ENCODE measurements at places on chromosomes 12 and 14.
A peak's percentile ranks its signal among the peaks of the same experiment; 100 is the strongest.

GRCh38 chr14:78508023-78508422 lies 337.9 kb downstream of the NRXN3 start:
- no peak for DNase-seq

DNA sequence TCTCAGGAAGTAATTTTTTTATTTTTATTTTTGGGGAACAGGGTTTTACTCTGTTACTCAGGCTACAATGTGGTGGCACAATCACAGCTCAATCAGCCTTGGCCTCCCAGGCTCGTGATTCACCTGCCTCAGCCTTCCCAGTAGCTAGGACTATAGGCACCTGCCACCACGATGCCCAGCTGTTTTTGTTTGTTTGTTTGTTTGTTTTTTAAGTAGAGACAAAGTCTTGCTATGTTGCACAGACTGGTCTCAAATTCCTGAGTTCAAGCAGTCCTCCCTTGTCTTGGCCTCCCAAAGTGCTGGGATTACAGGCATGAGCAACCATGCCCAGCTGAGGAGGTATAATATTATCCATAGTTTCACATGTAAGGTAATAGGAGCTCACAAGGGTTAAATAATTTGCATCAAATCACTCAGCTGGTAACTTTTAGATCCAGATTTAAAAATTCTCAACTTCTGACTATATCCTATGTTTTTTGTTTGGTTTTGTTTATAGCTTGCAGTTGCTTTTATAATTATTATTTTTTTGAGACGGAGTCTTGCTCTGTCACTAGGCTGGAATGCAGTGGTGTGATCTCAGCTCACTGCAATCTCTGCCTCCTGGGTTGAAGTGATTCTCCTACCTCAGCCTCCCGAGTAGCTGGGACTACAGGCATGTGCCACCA lies 629.3 kb downstream of the DIO2 start:
- DNase-seq: no peak

- no peak for DNase-seq
These were observed 6.7 kb upstream of the DNAAF2 start for GRCh38 chr14:49641697-49642129.

DNA sequence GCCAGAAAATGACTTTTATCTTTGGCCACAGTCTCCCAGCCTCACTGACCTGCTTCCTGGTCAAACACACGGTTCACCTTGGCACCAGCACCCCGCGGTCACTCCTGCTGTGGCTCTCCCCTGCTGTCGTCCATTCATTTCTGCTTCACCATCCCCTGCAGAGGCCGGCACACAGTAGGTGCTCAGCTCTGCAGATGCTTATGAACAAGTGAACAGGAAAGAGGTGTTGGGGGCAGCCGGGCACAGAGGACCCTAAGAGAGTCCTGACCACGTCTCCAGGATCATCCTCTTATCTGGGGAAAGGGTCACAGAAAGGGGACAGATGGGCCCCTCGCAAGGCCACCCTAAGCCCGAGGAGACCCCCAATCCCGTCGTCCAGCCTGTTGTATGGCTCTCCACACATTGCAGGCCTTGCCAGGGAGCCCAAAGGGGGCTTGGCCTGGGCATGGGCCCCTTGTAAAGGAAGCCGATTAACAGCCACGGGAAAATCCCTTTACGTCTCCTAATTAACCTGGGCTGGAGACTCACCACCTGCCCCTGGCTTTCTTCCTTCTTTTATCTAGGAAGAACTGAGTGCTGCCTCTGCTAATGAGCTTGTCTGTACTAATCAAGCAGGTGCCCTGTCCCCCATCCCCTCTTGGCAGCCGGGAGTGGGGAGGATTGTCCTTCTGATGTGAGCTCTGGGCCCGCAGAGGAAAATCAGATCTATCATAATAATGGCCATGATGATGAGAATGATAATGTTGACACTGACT lies 119.2 kb downstream of the AACS start:
- DNase-seq: no peak

- no peak for DNase-seq
These were observed 15.1 kb downstream of the CYP46A1 start for GRCh38 chr14:99699085-99699760.

GRCh38 chr12:10182354-10183049 lies 3.7 kb downstream of the TMEM52B start:
- no peak for DNase-seq

- no peak for DNase-seq
These were observed 12.0 kb downstream of the ADSS1 start for GRCh38 chr14:104735830-104736642.

DNA sequence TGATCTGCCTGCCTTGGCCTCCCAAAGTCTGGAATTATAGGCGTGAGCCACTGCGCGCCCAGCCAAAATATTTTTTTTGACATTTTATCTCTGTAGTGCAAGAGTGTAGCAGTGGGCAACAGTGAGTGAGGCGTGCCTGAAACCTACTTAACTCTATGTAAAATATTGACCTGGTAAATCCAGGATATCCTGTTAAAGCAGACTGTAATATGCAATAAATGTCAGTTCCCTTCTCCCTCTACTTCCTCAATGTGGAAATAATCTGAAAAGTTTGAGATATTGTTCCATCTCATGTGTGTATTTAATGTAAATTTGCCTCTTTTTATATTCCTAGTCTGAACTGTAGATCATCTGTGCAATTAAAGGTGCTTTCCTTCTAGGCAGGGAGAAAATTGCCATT lies 9.5 kb upstream of the CDK17 start:
- no peak for DNase-seq

DNA sequence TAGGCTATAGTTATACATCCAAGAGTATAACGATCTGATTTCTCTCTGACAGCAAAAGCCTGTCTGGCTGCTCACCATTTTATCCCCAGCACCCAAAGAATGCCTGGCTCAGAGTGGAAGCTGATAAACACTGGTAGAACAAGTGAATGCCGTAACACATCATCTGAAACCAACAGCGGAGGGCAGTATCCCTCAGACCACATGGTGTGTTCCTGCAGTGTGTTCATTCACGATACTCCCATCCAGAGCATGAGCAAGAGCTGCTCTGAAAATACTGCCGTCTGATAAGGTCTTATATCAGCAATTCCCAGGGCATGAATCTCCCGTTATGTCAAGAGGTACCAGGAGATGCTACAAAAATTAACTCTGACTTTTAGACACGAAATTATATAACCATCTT lies 95.9 kb downstream of the TTC7B start:
- no peak for DNase-seq

- DNase-seq: peak; percentile 35
These were observed 452.4 kb downstream of the RAD51B start for GRCh38 chr14:68271913-68272391.

DNA sequence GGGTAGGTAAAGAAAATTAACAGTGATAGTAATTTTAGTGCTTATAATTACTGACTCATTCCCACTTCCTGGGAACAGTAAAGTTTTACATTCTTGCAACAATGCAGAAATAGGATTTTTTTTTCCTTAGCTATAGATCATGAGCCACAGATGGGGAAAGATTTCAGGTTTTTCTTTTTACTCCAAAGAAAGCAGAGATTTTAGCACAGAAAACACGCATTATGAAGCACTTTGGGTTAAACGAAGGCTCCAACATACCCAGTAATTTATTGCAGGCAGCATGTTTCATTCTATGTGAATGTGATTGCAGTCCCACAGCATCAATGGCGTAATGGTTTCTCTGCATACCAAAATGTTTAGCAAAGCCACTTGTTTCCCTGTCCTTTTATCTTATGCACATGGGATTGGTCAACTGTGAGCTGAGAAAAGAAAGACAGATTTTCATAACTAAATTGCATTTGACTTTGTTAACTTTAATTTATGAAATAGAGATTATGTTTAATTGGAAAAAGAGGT lies 124.6 kb upstream of the E2F7 start:
- DNase-seq: no peak

DNA sequence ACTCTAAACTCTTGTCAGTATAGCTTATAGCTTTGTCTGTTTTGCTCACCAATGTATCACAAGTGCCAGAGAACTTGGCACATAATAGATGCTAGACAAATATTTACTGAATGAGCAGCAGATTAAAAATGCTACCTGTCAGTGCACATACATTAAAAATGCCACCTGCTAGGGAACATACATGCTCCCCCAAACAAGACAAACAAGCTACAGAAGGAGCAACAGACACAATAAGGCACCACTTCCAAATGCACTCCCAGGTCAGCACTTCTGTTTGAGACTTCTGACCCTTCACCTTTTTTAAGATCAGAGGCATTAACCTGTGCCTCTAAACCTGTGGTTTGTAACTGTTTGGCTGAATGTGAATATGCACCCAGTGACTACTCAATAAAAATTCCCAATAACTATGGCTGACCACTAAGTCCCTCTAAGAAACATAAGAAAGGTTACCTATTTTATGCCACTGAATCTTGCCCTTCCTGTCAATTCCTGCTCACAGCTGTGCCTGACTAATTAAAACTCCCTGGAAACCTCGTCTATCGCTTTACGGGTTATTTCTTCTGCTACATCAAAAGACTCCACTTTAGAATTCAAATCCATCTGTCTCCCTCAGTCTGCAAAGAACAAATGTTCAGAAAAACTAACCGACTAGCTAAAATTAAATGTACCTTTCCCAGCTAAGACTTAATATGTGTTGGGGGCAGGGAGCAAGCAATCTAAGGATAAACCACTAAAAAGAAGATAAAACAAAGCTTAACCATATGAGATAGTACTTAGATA lies 41.0 kb downstream of the HECTD4 start:
- no peak for DNase-seq

DNA sequence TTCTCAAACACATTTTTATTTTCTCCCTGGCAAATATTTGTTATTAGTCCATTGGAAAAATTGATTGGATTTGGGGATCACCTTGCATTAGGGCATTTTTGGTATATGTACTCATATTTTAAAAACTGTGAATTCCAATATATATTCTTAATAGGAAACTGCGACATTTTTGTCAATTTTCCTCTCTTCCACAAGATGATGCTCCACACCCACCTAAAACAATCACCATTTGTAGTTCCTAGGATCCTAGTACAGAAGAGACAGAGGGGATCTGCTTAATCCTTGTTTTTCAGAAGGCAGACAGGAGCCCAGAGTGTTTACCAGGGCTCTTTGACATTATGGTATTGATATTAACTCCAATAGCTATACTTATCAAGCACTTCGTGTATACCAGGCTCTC lies 22.8 kb upstream of the OASL start:
- no peak for DNase-seq

DNA sequence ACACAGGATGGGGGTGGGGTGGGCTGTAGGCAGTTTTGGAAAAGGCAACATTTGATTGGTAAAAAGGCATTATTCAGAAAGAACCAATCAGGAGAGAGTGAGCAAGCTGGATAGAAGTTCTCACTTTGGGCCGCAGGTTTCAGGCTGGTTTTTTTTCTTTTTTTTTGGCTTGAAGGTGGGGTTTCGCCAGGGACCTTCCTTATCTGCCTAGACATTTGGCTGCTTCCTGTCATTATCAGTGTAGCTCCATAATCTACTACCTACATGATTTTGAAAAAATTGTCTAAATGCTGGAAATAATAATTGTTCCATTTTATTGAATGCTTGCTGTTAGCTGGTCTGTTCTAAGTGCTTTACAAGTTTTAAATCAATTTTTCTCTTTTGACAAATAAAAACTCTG lies 649.0 kb downstream of the TMTC2 start:
- DNase-seq: no peak

- no peak for DNase-seq
These were observed 29.4 kb upstream of the ESRRB start for GRCh38 chr14:76346391-76347160.
